ENCODE measurements at places on chromosomes 16 and 17.

DNA sequence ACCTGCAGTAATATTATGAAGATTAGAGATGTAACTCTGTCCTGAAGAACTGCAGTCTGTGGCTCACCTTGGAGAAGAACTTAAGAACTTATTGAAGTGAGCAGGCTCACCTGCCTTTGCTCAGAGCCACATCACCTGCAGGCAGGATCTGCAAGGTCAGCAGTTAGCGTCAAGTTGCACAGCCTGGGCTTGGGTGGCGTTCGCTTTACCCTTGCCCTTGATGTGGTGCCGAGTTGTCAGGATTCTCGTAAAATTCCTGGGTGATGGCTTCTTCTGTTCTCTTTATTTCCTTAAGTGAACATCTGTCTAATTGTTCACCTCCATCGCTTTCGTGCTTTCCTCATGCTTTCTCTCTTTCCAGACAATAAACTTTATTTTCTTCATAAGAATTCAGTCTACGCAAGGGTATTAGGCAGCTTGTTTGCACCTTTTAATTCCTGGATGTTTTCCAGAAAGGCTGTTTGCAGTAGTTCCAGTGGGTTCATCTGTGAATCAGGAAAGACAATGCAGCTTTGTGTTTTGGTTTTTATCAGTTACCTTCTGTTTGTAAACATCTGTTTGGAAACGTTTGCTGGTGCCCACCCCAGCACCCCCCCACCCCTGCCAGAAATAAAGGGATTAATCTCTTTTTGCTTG lies 254.3 kb downstream of the WWOX start:
- DNase-seq = no peak

DNA sequence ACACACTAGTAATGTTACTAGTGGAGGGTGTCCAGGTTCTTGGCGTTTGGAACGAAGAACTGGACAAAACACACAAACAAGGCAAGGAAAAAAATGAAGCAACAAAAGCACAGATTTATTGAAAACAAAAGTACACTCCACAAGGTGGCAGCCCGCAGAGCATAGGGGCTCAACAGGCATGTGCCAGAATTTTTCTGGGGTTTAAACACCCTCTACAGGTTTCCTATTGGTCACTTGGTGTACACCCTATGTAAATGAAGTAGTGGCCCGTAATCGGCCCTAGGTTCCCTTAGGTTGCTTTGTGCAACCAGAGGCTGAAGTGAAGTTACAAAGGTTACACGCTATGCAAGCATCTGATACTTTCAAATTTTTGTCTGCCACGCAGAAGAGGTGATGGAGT lies 8.1 kb downstream of the OR2C1 start:
- no peak for DNase-seq

DNA sequence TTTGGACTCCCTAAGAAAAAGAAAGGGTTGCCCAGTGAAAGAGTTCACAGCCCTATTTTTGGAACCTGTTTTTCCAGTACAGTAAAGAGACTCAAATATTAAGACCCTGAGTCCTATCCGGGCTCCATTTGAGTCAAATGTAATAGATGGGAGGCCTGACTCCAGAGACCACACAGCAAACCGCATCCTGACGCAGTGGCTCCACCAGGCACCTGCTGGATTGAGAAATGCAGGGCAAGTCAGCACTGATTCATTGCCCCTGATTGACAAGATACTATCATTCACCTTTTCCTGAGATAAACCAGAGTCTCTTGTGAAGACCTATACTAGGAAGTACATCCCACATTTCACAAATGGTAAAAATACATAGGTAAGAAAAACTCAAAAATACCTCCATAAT lies 715.7 kb upstream of the SOX9 start:
- no peak for DNase-seq

DNA sequence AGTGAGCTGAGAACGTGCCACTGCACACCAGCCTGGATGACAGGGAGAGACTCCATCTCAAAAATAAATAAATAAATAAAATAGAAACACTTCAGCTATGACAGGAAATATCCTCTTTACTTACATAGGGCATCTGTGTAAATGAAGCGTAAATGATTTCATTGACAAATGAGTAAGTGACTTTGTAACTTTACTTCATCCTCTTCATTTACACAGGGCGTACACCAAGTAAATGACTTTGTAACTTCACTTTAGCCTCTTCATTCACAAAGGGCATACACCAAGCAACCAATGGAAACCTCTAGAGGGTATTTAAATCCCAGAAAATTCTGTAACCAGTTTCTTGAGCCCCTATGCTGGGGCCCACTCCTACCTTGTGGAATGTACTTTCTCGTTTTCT lies 16.2 kb upstream of the KLHDC4 start:
- no peak for DNase-seq

DNA sequence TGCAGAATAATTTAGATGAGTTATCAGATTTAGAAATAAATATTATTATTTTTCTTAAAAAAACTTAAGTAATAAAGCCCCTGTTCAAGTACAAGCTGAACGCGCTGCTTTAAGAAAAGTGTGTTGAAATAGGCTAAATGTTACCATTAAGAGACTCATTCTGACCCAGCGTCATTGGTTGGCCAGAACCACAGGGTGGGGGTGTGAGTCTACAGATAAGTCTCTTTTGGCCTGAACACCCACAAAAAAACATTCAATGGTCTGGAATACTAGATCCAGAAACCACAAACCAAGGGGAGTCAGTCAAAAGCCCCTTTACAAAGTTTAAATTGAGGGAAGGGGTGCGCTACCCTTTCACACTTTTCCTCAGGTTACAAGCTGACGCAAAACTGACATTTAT lies 776.1 kb downstream of the KCNJ2 start:
- no peak for DNase-seq
